CD4-positive, alpha-beta T cell treated with Interleukin-6 at 100 ng/mL for 8 hours (primary cell): ENCODE measurements at places on chromosomes 2 and 18.
A peak's percentile ranks its signal among the peaks of the same experiment; 100 is the strongest.

DNA sequence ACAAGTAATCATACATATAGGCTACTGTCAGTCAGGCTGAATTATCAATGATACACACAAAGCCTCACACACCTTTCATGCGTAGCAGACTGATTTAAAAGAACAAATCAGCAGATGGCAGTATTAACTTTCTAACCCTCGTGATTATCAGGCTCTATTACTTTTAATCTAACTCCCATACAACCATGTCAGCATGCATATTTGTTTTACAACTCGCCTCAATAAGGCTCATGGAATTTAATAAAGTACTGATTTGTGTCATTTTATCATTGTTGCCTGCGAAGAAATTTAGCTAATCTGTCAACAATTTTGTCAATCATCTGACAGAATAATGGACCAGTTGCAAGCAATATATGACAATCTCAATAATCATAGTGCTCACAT, 82.8 kb downstream of the SLC25A12 start:
- DNase-seq, result peak; percentile 3

GRCh38 chr2:77962943-77963342, 440.8 kb upstream of the LRRTM4 start:
- DNase-seq, result no peak

GRCh38 chr18:10061566-10062140, 147.8 kb downstream of the VAPA start:
- DNase-seq, result no peak

GRCh38 chr2:240431271-240431660, 4.2 kb upstream of the GPC1 start:
- DNase-seq, result no peak

GRCh38 chr18:49183921-49184320, 233.2 kb upstream of the SMAD7 start:
- no peak for DNase-seq

- DNase-seq, result no peak
These were observed 12.4 kb downstream of the HS6ST1 start for GRCh38 chr2:128306081-128306930.

- DNase-seq, result no peak
These were observed 506.5 kb upstream of the TNP1 start for GRCh38 chr2:217366266-217366895.

GRCh38 chr18:4878480-4878879, 318.6 kb downstream of the AKAIN1 start:
- no peak for DNase-seq

- peak; percentile 17 for DNase-seq
These were observed 721 bp downstream of the ADAM17 start for GRCh38 chr2:9554921-9555296.

- DNase-seq, result no peak
These were observed 788.5 kb upstream of the LRRTM1 start for GRCh38 chr2:81093031-81093430.
